ENCODE measurements at places on chromosomes 6 and 20.
A peak's percentile ranks its signal among the peaks of the same experiment; 100 is the strongest.

DNA sequence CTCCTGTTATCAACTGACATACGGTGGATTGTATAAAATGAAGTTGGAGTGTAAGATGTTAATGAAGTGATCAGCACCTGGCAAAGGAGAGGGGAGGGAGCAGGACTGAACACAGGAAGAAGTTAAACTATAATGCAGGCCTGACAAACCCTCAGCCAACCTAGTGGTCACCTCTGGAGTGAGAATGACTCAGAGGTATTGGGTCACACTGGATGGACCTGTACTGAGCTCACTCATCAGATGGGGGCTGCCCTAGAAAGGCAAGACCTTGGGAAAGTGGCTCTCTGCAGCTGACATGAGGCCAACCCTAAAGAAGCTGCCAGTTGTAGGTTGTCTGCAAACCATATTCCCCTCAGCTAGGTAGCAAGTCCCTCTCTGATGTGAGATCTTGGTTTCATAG, 193.3 kb upstream of the HTR1E start:
- H3K36me3 ChIP-seq, result no peaks in the 10 kb centered on the region
- H3K27ac ChIP-seq, result no peak overlapping the region
- H3K4me1 ChIP-seq, result no peaks in the 10 kb centered on the region
- no peak for DNase-seq

DNA sequence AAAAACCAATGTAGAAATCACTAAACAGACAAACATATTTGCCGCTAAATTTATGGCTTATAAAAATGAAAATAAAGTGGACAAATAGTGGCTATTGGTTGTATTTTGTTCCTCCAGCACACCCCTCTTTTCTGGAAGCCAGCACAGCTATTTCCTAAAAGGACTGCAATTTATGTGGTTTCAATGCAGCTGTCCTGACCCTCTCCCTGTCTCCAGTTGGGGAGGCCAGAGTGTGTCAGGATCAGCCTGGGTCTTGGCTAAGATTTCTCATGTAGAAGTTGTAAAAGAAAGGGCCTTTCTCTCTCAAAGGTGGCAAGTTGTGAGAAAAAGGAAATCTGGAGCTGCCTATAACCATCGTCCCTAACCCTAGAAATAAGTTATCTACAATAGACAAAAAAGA, 165.6 kb downstream of the ALDH8A1 start:
- H3K4me1 ChIP-seq, result no peaks in the 10 kb centered on the region
- H3K4me3 ChIP-seq, result no peak overlapping the region
- H3K36me3 ChIP-seq, result no peaks in the 10 kb centered on the region
- no peak overlapping the region for H3K27ac ChIP-seq

GRCh38 chr6:88236612-88237360, 70.6 kb upstream of the CNR1 start:
- DNase-seq, result no peak
- H3K27me3 ChIP-seq, result no peaks in the 10 kb centered on the region
- no peak overlapping the region for H3K4me3 ChIP-seq
- no peak overlapping the region for H3K27ac ChIP-seq
- H3K4me1 ChIP-seq, result no peaks in the 10 kb centered on the region
- no peaks in the 10 kb centered on the region for H3K36me3 ChIP-seq

GRCh38 chr6:282867-283416, 9.3 kb upstream of the DUSP22 start:
- H3K4me3 ChIP-seq, result no peak overlapping the region
- no peaks in the 10 kb centered on the region for H3K36me3 ChIP-seq
- no peak overlapping the region for H3K27ac ChIP-seq
- peaks cover 3% of the 10 kb centered on the region for H3K27me3 ChIP-seq
- H3K4me1 ChIP-seq, result no peaks in the 10 kb centered on the region

DNA sequence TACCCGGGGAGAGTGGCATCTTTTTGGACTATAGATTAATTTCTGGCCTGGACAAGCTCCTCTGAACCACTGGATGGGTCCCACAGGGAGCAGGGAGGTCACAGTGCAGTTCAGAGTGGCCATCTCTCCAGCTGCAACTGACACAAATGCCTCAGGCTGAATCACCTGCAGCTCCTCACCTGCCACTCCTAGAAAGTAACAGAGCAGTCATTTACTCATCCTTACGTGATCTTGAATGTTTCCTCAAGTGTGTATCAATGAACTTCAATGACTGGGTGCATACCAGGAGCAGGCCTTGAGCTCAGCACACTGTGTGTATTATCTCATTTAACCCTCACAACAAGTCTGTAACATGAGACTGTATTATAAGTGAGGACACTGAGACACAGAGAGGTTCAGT, 40.0 kb upstream of the SIRPG start:
- no peaks in the 10 kb centered on the region for H3K4me1 ChIP-seq
- no peak overlapping the region for H3K27ac ChIP-seq
- no peak overlapping the region for H3K4me3 ChIP-seq
- no peak for DNase-seq
- no peaks in the 10 kb centered on the region for H3K27me3 ChIP-seq

- H3K4me3 ChIP-seq, result no peak overlapping the region
- H3K27me3 ChIP-seq, result peaks cover 2% of the 10 kb centered on the region
- no peak for DNase-seq
- no peaks in the 10 kb centered on the region for H3K36me3 ChIP-seq
- H3K4me1 ChIP-seq, result no peaks in the 10 kb centered on the region
Observed at GRCh38 chr6:107629548-107630129, 139.7 kb downstream of the SOBP start.

- H3K36me3 ChIP-seq, result no peaks in the 10 kb centered on the region
- H3K4me3 ChIP-seq, result no peak overlapping the region
- no peaks in the 10 kb centered on the region for H3K4me1 ChIP-seq
- DNase-seq, result no peak
Observed at GRCh38 chr6:72559067-72559466, 62.8 kb upstream of the KCNQ5 start.

GRCh38 chr6:70119218-70119835, 183.6 kb downstream of the COL9A1 start:
- no peaks in the 10 kb centered on the region for H3K4me1 ChIP-seq
- no peaks in the 10 kb centered on the region for H3K27me3 ChIP-seq
- no peak for DNase-seq
- H3K4me3 ChIP-seq, result no peak overlapping the region
- no peaks in the 10 kb centered on the region for H3K36me3 ChIP-seq

DNA sequence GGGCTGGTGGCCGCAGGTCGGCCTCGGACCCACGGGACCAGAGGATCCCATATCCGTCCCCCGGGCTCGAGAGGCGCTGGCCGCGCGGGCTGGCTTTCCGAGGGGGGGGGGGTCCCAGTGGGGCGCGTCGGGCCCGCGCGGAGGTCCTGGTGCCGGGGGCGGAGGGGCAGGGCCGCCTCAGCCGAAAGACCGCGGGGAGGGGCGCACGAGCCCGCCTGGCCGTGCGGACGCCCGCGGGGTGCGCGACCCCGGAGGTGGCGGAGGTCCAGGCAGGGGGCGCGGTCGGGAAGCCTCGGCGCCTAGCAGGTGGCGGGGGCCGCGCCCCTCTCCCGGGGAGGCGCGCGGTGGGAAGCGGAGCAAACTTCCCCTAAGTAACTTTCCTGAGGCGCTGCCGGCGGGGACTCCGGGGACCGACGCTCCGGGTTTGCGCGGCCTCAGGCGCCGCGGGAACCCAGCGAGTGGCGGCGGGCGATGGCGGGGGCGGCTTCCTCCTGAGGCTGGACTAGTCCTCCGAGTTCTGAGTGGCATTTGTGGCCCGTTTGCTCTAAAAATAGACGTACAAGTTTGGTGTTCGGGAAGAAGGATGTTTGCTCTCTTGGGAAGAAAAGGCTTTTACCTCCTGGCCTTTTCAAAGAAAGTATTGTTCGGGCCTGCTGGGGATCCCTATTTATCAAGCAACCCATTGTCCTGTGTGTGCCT, 26.5 kb upstream of the BTBD3 start:
- peak; percentile 58 for DNase-seq
- peak overlapping the region; percentile 94 for H3K4me3 ChIP-seq
- H3K27me3 ChIP-seq, result no peaks in the 10 kb centered on the region
- H3K4me1 ChIP-seq, result peaks cover 3% of the 10 kb centered on the region
- H3K27ac ChIP-seq, result peak overlapping the region; percentile 97
- no peaks in the 10 kb centered on the region for H3K36me3 ChIP-seq

DNA sequence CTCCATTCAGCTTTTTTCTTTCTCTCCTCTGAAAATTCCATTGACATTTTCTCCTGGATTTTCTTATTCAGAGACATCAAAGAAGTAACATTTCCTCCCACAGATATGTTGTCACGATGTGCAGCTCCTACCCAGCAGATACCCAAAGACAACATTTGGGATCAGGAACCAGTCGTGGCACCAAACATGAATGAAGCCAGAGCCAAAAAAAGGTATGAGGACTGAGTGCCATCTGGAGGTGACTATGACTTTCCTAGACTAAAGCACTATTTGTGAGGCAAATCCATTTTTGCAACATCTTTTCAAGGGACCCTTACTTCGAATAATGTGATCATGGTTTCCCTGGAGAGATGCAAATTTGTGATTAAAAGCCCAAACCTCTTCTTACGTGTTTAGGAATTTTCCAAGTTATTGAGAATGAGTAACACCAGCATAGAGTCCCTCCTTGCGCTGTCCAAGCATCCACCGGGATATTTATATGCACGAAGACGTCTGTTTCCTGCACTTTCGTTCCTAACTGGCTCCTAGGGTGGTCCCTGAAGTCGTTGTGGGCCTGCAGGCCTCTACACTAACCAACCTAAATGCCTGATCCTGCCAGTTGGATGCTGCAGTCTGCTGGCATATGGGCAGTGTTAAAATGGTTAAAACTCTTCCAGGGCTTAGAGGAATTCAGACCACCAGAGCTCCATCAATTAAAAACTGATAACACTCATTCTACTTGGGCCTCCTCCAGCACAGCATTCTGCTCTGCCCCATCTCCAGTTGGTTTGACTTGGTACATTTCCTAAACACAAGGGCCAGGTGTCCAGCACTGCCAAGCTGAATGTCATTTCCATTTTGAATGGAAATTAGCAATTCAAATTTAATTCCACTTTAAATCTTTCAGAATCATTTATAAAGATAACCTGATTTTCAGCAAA, 256.6 kb downstream of the C6orf118 start:
- H3K27ac ChIP-seq, result no peak overlapping the region
- no peaks in the 10 kb centered on the region for H3K27me3 ChIP-seq
- no peak for DNase-seq
- H3K36me3 ChIP-seq, result no peaks in the 10 kb centered on the region

DNA sequence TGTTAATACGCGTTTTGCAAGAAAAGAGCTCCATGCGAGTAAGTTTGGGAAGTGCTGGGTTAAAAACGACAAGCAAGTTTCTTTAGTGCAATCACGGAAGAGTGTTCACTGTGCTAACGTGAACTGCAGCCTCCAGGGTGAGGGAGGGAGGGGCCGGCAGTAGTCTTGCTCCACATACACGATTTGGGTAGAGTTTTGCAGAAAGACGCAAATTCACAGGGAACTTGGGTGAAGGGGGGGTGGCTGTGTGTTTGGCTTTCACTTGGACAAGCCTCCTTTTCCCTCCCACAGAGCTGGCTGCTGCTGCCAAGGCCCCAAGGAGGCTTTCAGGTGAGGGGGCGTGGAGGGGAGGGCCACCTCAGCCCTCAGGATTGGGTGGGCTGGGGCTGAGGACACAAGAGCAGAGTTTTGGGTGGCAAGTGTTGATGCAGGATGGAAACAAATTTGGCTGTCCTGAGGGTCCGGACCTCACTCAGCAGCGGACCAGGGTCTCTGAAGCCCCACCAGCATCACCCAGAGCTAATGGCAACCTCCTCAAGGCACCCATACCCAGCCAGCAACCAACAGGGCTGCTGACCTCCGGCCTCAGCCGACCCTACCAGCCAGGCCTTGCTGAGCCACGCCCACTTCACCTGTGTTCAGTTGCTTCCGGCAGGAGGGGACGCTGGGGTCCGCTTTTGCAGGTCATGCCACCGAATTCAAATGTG, 204.5 kb downstream of the ERMARD start:
- H3K4me1 ChIP-seq, result no peaks in the 10 kb centered on the region
- H3K36me3 ChIP-seq, result no peaks in the 10 kb centered on the region

Data from breast epithelium (tissue), 4 donors.